ENCODE measurements at places on chromosomes 3 and 15.

- DNase-seq, result no peak
Measured at GRCh38 chr3:105195260-105195659, 171.4 kb upstream of the ALCAM start.

GRCh38 chr3:71843071-71843470, 58.1 kb upstream of the PROK2 start:
- DNase-seq, result no peak

GRCh38 chr3:100429187-100429716, 27.9 kb downstream of the LNP1 start:
- no peak for DNase-seq

DNA sequence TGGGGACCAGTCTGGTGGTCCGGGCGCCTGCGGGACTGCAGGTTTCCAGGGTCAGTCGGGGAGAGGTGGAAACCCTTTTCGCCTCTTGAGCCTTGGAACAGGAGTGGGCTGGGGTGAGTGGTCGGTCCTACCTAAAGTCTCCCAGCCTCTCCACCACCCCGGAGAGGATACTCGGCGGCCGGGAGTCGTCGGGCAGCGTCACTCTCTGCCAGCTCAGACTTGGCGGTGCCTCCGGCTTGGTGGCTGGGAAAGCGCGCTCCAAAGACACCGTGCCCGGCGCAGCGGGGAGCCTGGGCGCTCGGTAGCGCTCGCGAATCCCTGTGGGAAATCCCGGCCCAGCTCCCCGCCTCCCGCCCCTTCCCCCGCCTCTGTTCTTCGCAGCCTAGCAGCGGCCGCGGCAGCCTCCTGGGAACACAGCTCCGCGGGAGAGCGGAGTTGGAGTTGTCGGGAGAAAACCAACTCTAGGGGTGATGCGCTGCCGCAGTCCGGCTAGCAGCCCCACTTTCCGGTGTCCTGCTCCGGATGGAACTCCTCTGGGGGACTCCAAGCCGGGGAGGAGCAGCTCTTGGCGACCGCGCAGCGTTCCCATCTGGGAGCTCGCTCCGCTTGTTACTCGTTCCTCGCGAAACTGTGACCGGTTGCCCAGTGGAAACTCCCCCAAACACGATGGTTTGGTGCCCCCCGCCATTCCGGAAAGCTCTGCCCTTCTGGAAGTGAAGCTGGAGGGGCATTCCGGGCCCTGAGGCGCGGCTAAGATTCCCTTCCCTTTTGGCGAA, 1.4 kb downstream of the EPHB1 start:
- DNase-seq, result no peak

- no peak for DNase-seq
Measured at GRCh38 chr3:64121750-64122311, 98.5 kb upstream of the PSMD6 start.

GRCh38 chr3:64329037-64329436, 103.8 kb upstream of the PRICKLE2 start:
- DNase-seq, result no peak

DNA sequence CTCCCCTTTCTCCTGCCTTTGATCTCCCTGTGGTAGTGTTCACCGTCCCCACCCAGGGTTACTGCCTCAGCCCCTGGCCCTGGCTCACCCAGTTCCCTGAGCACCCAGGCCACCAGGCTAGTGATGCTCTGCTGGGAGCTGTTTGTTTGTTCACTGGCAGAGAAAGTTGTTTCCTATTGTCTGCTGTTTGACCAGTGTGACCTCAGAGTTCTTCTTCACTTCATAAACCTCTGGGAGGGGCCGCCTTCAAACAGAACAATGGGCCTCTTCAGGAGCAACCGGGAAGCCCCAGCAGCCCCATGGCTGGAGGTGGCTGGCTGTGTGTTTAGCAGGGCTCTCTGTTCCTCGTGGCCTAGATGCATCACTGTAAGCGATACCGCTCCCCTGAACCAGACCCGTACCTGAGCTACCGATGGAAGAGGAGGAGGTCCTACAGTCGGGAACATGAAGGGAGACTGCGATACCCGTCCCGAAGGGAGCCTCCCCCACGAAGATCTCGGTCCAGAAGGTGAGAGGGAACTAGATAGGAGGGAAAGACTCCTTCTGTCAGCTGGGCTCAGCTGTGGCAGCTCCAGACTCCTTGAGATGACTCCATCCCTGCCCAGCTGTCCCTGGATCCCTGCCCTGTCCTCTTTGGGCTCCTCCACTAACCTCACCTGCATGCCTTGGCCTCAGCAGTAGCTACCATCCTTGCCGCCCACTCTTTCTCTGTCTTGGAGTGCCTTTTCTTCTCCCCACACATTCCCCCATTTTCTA, 3.4 kb downstream of the CLK3 start:
- no peak for DNase-seq

DNA sequence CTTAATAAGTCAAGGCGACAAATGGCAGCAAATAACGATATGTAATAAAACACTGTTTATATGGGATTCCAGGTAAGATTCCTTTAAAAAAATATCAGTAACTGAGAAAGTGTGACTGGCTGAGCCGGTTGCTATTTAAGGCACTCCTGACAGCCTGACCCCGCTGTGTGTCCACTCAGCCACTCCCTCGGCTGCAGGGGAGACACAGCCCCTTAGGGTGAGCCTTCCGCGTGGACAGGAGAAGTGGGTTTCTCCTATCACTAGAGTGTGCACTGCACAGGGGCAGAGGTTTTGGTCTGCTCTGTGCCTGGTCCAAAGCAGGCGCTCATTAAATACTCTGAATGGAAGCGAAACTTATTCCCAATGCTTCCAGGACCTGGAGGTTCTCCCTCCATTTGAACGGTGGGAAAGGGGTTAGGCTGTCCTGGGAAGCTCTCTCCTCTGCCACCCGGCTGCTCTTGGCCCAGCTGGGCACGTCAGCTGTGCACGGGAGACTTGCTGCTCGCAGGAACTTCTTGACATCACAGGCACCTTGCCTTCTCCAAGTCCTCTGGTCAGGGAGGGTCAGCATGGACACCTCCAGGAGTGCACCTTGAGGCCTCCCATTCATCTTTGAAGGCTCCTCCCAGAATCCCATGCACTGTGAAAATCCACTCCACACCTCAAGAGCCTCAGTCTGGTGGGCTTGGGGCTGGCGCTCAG, 43.3 kb upstream of the SLCO2A1 start:
- DNase-seq, result no peak

GRCh38 chr3:127394984-127395662, 107.3 kb upstream of the PRR20G start:
- DNase-seq, result no peak

- no peak for DNase-seq
Measured at GRCh38 chr3:69803681-69804270, 64.5 kb downstream of the MITF start.

DNA sequence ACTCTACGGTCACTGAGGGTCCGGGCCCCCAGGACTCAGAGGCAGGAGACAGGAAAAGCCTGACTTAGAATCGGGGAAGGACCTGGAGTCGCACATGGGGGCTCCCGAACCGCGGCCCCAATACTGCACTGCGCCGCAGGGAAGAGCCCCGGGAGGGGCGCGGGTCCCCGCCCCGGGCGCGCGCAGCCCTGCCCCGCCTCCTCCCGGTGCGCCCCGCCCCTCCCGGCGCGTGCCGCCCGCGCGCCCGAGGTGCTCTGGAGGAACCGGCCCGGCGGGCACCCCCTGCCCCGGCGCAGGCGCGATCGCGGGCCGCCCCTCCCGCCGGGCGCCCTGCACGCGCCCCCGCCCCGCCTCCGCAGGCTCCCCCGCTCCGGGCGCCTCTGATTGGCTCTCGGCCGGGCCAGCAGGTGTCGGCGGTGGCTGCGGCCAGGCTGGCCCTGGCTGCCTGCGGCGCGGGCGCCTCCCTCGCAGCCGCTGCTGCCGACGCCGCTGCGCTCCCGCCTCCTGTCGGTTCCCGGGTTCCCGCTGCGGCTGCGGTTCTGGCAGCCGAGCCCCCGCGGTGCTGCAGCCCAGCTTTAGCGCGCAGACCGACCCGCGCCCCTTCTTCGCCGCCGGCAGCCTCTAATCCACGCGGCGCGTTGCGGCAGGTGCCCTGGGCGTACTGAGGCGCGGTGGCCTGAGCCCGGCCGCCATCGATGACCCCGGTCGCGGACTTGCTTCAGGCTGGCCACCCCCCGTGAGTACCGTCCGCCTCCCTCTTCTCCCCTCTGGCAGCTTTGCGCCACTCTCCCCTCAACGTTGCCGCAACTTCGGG, at the start of gene MYRIP:
Gene MYRIP (plus strand): TSS at position 429 of the 814 bp plus-strand sequence. CDS start 91,208 bp downstream, outside the sequence.
- peak; percentile 5 for DNase-seq

- DNase-seq, result no peak
Measured at GRCh38 chr15:84883916-84884781, at the start of gene SLC28A1. SLC28A1 (plus strand) TSS chr15:84884662; CDS start chr15:84887761, 3,099 bp downstream.

DNA sequence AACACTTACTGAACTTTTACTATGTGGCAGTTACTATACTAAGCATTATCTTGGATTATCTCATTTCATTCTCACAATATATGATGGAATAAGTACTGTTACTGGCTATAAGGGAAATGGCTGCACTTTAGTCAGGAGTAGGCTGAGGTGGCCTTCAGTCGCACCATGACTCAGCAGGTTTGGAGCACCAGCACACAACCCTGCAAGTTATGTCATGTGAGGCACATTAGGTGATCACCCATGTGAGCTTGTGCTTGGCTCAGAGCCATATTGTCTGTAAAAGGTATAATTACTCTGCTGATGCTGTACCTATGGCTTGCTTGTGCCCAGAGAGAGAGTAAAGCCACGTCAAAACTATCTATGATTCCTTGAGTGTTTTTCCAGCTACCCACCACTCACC, 54.1 kb upstream of the TIPARP start:
- no peak for DNase-seq

DNA sequence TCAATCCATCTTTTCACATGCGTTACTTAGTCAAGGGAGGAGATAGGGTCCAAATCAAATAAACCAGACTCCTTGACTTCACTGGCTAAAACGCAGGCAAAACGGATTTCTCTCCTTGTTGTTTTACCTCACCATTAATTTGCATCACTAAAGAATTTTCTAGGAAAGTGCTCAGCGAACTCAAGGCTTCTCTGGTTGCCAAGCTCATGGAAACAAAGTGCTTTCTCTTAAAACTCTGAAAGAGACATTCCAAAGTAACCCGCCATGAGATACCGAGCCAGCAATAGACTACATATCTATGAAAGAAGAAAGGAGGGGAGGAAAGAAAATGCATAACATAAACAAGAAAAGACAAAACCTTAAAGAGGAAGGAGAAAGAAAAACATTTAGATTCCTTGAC, 211.7 kb upstream of the WNT5A start:
- DNase-seq, result no peak

DNA sequence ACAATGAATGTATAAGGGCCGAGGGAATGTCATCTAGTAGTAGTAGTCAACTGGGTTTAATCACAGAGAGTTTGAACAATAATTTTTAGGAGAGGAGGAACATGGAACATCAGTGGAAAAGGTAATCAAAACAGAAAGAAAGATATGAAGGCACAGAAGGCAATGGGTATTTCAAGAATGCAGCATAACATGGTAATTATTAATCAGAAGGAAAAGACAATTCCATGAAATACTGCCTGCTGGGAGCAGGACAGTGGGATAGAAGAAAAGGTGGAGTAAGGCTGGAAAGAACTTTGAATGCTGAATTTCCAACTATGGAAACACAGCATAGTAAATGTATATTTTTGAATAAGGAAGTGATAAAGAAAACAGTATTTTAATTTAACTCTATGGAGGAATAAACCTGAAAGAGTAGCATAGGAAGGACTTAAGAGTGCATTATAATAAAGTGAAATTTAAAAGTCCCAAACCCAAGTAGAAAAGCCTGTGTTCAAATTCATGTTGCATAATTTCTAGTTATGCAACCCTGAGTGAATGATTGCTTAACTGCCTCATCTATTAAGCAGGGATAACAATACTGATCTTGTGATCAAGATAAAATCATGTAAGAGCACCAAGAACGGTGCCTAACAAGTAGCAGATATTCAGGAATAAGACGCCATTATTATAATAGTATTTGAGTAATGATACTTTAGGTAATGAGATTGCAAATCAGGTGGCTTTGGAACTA, 357.7 kb downstream of the TBC1D5 start:
- no peak for DNase-seq

DNA sequence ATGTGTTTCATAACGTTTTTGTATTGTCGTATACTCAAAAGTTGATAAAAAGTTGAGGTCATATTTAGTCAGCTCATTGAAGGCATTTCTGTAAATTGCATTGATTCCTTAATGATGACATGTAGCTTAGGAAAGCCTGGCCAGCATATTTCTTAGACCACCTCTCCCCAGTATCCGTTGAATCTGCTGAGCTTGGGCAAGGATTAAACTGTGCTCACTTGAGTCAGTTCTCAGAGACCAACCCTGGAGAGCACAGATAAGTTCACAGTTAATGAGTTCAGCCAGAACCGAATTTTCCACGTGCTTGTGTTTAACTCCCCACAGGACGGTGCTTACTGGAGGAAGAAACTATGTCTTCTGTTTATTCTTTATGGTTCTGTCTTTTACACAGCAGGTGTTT, 132.7 kb downstream of the SLC25A26 start:
- DNase-seq, result no peak

DNA sequence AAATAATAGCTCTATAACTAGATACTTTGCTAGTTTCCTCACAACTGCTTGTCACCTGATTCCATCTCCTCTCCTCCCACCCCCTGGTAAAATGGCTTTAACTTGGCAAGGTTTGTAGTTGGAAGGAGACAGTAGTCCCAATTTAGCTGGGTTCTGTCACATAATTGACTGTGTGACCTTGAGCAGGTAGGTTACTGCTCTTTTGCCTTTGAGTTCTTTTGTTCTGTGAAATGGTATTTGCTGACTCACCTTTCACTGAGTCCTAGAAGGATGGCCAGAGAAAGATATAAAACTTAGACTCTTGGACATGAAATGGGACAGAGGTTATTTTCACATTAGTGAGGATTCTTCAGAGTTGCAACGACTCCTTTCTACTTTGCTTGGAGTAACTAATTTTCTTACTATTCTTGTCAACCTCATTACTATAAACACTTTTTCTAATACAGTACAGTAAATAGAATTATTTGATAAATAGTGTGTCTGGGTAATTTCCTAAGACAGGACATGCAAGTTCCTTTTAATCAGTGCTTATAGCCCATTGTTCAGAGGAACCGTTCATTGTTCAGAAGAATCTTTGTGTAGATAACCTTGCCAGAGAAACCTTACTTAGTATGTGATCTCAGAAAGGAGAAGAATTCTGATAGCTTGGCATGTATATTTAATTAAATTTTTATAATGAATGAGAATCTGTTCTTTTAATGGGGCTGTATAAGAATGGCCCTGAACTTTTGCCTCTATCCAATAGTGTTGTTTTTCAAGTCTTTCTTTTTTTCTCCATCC, 14.3 kb downstream of the AKAP13 start:
- DNase-seq, result no peak
